Fibroblast of pulmonary artery (primary cell): ENCODE measurements at places on chromosomes 3 and 15.

DNA sequence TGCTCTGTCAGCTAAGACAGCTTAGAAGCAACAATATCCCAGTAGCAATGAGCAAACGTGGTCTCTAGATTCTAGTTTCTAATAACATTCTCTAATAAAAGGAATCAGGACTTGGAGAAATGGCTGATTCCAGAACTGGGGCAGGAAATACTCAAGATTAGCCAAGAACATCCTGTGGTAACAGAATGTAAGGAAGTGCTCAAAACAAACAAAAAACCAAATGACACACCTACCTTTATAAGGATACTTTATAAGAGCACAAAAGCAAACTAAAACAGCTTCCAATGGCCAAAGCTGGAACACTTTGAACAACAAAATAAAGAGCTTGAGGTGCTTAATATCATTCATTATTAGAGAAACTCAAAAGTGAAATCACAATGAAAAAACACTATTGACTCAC lies 33.1 kb upstream of the EIF5A2 start:
- peak; percentile 71 for DNase-seq

DNA sequence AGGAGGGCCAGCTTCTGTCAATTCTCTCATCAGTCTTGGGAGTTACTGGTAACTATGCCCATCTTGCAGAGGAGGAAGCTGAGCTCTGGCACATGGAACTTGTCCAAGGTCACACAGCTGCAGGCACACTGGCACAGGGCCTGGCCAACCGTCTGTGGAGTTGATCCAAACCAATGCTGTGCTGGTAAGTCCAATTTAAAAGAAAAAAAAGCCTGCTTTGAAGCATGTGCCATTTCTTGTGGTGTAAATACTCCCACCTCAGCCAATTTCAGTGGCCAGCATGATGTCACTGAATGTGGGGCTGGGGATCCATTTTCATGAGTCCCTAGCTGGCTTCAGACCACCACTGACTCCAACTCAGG lies 83.4 kb downstream of the CHSY1 start:
- peak; percentile 87 for DNase-seq

- DNase-seq: no peak
Measured at GRCh38 chr3:66211779-66212178, 9.0 kb upstream of the SLC25A26 start.

DNA sequence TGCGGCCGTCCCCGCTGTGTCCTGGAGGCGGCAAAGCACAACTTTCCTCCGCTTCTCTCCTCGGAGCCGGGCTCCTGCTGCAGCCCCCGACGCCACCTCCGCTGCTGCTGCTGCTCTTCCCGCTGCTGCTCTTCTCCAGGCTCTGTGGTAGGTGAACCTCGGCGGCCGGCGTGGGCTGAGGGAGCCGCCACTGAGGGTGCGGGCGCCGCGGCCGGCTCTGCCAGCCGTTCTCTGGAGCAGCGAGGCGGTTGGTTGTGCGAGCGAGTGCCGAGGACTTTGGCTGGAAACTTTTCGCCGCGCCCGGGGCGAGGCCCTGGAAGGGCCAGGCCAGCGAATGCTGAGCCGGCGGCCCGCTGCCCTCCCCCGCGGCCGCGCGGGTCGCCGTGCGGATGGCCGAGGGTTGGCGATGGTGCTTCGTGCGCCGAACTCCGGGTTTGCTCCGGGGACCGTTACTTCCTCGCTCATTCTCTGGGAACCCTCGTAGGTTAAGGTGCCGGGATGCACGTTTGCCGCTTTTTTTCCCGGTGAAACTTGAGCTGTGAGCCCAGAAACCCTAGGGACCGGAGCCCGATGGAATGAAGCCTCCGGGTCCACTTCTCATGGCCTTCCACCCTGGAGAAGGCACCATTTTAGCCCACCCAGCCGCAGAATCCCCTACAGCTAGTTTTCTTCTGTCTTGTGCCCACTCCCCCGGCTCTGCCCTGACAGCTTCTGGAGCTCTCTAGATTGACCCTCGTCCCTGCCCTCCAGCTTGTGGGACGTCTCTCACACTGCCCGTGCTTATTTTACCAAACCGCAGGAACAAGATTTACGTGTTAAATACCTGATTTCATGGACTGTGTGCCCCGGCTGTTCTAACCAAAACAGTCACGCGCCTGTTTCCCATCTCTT lies 660 bp downstream of the NECTIN3 start:
- DNase-seq: peak; percentile 39

DNA sequence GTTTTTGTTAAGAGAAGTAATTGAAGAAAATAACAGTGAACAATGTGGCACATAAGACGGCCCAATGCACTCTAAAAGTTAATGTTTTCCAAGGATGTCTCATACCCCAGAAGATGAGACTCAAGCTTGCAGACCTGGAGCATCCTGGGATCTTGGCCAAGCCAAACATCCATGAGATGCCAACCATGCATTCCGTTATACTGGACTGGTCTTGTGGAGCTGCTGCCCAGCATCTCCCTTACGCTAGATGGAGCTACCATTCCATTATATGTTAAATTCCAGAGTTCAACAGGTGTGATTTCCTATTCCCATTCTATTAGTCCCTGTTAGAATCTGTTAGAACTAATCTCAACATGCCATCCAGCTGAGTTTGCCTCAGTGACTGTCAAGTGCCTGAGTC lies 181.8 kb downstream of the PDCD6IP start:
- DNase-seq: peak; percentile 64

GRCh38 chr3:196569003-196569516 lies 600 bp downstream of the FBXO45 start:
- DNase-seq: peak; percentile 33

DNA sequence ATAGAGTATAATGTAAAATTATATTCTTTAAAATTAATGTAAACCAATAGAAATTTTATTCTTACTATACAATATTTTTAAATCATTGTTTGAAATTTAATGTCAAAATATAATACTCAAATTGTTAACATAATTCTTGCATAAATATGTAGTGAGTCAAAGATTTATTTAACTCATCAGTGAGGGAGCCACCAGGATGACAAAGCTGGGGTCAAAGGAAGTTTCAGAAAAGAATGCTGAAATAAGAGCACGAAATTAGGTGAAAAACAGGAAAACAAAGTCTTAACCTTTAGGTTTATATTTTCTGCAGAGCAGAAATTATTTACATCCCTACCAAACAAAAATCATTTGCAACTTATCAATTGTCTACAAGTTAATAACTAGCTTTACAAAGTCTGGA lies 74.1 kb downstream of the DIPK2A start:
- DNase-seq: no peak
